Renal cortex interstitium (tissue), 15 donors: ENCODE measurements at places on chromosomes 2 and 18.

- no peak for DNase-seq
Measured at GRCh38 chr2:159710601-159711180, 1.6 kb upstream of the MARCHF7 start.

GRCh38 chr2:105803773-105804172 lies 59.1 kb downstream of the NCK2 start:
- DNase-seq = no peak

DNA sequence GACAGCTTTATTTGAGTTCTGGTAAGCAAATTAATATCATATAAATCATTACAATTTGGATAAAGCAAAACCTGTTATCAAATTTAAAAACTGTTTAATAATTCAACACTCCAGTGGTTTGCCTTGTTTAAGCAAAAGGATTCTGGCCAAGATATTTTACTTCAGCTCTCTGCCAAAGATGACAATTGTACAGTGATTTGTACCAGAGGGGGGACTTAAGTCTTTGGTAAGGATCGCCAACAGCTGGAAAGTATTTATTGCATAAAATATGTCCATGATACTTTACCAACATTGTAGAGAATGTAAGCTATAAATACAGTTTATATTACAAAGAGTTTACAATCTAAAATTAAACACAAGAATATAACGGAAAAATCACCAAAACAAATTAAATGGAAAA lies 13.8 kb downstream of the PREPL start:
- no peak for DNase-seq

GRCh38 chr2:216445501-216445900 lies 33.2 kb downstream of the SMARCAL1 start:
- no peak for DNase-seq

GRCh38 chr2:193315428-193316091 lies 1120.8 kb upstream of the TMEFF2 start:
- no peak for DNase-seq

DNA sequence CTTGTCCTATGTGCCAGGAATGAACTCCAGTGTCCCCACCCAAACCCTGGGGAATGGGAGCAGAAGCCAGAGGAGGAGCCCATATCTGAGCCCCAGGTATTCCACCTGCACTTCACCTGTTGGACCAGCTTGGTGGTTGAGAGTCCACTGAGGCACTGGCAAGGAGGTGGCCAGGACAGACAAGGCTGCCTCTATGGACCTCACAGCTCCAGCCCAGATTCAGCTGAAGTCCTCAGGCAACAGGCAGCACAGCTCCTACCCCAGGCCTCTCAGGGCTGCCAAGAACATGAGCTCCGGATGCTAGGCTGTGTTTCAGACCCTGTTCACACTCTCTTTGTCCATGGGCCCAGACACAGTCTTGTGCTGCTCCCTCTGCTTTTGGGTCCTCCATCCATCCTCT lies 2.9 kb upstream of the IL1F10 start:
- no peak for DNase-seq

DNA sequence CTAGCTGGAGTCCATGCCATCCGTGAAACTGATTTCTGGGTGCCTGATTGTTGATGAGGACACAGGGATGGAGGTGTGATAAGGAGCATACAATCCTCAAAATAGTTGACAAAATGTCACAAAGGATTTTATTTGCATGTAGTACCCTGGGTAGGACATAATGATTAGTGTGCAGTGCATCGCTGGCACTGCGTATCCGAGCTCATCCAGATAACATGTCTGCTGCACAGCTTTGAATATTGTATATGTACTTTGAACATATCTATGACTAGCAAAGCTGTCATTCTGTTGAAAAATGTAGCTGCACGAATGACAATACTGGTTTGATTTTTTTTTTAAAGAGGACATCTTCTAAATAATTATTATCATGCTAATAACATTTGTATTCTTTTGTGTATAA lies 529.7 kb upstream of the FANCL start:
- DNase-seq = no peak

- DNase-seq = no peak
Measured at GRCh38 chr2:27083410-27084296, 2.9 kb upstream of the KHK start.

DNA sequence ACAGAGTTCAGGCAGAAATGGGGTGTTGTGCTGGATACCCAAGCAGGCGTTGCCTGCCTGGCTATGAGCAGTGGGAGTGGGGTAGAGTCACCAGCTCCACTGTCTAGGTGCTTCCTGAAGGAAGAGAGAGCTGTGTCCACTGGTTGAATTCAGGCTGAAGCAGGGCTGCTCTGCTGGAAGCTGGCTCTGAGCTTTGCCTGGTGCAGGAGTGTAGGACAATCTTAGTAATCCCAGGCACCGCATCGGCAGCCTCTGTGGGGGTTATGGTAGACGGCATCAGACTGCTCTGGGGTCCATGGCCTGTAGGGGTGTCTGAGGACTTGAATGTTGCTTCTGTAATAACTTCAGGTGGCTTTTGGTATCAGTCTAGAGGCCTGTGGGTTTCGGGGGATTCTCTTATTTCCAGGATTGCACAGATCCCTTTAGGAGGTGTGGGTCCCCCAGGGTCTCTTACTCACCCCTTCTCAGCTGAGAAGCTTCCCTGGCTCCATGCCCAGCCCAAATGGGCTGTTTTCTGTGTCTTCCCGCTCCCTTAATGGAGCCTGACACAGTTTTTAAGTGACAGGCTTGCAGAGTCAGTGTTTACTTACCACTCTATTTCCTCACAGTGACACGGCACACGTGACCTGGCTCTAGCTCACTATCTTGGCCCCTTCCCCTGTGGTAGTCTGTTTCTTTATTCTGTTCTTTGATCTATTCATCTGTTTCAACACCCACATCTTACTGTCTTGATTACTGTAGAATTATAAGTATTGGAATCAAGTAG lies 644.3 kb downstream of the CBLN2 start:
- no peak for DNase-seq

GRCh38 chr2:160463245-160463644 lies 30.4 kb downstream of the RBMS1 start:
- DNase-seq = no peak

DNA sequence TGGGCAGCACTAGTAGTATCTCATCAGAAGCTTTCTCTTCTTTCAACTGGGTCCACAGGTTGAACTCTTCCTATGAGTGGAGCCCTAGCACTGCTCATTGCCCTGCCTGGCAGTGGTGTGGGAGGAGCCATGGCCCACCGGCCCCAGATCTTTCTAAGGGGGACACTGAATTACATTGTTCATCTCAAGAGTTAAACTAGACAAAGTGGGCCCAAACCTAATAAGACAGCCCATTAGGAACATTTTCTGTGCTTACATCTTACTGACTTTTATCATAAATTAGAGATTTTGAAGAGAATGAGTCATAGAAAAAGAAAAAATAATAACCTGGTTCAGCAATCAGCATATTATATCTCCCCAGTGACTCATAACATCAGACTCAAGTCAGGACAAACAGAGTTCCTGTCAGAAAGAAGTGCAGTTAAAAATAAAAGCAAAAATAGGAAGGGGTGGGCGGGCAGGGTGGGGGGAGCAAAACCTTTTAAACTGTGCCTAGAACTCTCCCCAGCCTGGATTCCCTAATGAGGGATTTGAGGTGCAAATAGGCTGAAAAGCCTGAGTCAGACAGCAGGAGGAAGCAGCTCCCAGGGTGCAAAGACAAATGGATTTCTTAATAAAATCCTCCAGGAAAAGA lies 161.6 kb upstream of the TRIB2 start:
- DNase-seq = no peak

GRCh38 chr2:30422444-30423040 lies 24.5 kb upstream of the LCLAT1 start:
- DNase-seq = no peak

- DNase-seq = no peak
Measured at GRCh38 chr2:101089419-101089818, 61.8 kb downstream of the TBC1D8 start.

DNA sequence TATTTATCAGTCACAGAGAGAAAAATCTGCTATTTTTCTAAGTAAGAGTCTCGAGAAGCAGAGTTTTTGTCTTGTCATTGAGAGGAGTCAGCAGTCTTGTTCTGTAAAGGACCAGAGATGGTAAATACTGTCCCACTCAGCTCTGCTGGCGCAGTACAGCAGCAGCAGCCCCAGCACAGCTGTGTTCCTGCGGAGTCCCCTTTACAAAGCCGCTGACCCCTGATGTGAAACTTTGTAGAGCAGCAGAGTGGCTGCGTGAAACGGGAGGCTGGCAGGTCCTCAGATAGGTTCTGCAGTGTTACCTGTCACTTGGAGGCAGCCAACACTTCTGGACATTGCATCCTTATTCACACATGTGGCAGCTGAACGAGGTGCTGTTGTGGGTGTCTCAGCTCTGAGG lies 45.2 kb downstream of the TMEM185B start:
- no peak for DNase-seq

DNA sequence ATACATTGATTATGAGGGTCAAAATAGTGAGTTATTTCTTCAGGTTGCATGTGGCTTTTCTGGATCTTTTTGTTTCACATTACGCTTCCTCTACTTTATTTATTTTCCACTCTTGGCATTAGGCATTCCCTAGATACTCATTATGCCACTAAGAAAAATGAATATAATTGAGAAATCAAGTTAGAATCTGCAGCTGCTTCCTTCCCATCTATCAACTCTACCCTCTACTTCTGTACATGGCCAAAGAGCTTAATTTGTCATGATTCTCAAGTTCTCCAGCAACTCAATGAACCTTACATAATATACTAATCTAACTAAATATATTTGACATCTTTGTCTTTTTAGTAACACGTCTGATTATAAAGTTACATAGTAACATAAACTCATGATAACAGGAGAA lies 598.1 kb upstream of the LRRTM4 start:
- no peak for DNase-seq

- DNase-seq = no peak
Measured at GRCh38 chr2:28745876-28746275, 5.8 kb upstream of the PPP1CB start.

- peak; percentile 11 for DNase-seq
Measured at GRCh38 chr18:51561821-51562220, 364.3 kb upstream of the MEX3C start.

DNA sequence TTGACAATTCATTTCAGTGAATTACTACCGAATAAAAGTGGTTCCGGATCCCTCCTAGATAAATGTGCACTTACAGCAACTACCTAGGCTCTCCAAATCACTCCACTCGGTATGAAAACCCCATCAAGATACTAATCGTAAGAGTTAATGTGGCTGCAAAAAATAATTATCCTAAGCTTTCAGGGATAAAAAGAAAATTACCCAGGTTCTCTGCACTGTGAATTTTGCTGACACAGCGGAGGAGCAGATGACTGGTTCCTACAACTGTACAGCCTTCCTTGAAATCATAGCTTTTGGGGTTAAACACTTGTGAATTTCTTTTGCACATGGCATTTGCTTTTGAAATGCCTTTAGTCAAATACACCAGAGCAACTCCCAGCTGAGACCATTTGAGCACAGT lies 104.7 kb downstream of the CD226 start:
- DNase-seq = no peak

GRCh38 chr2:104158191-104158590 lies 695.7 kb upstream of the POU3F3 start:
- no peak for DNase-seq

- no peak for DNase-seq
Measured at GRCh38 chr2:191148791-191149190, 2.0 kb downstream of the STAT4 start.

DNA sequence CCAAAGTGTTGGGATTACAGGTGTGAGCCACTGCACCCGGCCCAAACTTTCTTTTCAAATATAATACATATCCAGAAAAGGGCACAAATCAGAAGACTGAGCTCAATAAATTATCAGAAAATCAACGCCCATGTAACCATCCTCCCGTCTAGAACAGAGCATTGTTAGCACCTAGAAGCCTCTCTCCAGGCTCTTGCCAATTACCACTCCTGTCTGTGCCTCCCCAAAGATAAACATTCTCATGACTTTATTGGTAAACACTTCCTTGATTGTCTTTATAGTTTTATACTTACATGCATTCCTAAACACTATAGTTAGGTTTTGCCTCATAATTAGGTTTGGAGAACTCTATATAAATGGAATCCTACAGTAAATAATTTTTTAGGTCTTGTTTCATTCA lies 58.5 kb upstream of the SP5 start:
- no peak for DNase-seq

DNA sequence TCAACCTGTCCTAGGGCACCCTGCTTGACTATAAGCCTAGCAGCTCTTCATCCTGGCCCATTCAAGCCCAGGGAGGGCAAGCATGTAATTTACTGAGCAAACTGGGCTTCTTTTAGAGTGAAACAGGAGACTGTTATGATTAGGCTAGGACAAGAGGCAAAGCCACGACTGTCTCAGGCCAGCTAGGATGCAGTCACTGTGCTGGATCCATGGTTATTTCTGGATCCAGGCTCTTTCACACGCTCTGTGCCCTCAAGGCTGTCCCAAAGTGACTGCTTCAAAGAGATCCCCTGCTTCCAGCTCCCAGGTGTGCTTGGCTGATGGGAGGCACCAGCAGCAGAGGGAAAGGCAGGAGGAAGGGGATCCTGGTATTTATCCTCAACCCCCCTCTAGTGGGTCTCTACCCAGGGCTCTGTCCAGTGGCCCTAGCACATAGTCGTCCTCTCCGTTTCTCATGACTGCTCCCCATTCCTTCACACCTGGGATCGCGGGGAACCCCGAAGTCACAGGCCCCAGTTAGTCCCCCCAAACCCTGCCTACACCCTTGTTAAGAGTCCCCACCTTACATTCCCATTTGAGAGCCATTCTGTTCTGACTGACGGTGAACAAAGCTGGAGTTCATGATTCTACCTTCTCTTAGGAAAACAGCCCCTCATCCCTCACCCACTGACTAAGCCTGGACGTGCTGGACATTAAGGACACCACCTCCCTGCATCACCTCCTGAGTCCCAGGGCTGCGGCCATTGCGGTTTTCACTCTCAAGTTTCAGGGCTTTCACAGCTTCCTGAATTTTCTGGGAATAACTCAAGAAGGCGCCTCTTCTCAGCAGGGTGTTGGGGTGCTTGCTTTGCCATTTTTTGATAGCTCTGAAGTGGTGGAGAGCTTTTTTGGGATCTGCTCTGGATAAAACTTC lies 63.2 kb downstream of the POLR1A start:
- DNase-seq = no peak

DNA sequence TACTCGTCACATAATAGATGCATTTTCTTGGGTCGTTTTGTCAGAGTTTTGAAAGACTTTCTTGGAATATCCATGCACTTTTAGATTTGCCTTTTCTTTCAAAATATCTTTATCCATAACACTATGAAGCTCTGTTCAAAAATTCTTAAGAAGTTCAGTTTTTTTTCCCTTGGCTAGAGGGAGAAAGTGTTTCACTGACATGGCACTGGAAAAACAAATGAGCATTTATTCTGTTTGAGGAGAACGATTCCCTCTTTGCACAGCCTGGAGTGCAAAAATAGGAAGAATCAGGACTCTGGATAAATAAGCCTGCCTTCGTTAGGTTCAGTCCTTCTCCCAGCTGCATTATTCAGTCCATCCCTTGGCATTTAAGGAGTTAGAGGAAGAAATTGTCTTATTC lies 91.0 kb upstream of the RPE start:
- no peak for DNase-seq

- DNase-seq = no peak
Measured at GRCh38 chr2:230721712-230722111, 9.1 kb downstream of the CAB39 start.

GRCh38 chr2:60412620-60413019 lies 140.8 kb downstream of the BCL11A start:
- DNase-seq = no peak

- no peak for DNase-seq
Measured at GRCh38 chr2:205580212-205580987, 101.9 kb upstream of the NRP2 start.

GRCh38 chr2:60109744-60110143 lies 443.7 kb downstream of the BCL11A start:
- no peak for DNase-seq
